ENCODE measurements at places on chromosomes 6 and 20.

DNA sequence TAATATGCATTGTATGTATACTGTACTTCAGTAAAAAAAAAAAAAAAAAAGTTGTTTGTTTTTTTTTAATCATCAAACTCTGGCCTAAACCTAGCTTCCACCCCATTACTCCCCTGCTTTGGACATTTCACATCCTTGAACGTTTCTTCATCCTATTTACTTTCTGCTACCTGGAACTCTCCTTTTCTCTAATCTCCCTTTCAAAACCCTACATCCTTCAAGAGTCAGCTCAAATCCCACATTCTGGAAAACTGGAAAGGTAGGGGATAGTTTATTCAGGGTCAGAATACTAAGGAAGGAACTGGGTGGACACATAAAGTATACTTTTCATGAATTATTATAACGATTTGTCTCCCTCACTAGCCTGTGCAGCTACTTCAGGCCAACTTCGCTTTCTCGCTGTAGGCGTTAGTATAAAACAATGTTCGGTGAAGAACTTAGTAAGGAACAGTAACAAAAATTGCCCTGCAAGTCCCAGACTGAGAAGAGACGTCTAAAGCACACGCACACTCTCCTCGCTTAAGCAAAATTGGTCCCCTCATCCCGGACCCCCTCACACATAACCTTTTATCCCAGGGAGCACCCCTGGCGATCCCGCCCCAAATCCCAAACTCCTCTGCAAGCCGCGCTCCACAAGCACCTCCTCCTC is 775 bp downstream of the PIGU start:
- DNase-seq: no peak

DNA sequence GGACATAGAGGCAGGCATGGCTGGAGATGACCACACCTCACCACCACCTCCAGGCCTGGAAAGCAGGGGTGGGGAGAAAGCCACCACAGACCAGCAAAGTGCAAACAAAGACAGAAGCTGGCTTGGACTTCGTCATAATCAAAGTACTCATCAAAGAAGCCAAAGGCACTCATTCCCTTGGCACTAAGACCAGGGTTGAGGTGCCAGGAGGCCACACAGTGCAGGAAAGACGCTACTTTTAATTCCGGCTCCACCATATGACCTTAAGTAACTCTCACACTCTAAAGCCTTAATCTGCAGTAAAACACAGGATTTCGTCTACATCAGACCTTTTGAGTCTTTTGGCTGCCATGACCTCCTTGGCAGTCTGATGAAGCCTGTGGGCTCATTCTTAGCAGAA is 123.1 kb downstream of the HIVEP2 start:
- DNase-seq: no peak

GRCh38 chr6:20217324-20217855 is 5.1 kb upstream of the MBOAT1 start:
- no peak for DNase-seq

- no peak for DNase-seq
Measured at GRCh38 chr6:16684896-16685554, 76.2 kb downstream of the ATXN1 start.

All from HuH-7 (cell line).